NAMALWA (cell line): ENCODE measurements at places on chromosomes 5 and 9.
A peak's percentile ranks its signal among the peaks of the same experiment; 100 is the strongest.

DNA sequence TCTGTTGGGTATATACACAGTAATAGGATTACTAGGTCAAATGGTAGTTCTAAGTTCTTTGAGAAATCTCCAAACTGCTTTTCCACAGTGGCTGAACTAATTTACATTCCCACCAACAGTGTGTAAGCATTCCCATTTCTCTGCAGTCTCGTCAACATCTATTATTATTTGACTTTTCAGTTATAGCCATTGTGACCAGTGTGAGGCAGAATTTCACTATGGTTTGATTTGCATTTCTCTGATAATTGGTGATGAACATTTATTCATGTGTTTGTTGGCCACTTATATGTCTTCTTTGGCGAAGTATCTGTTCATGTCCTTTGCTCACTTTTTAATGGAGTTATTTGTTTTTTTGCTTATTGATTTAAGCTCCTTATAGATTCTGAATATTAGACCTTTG is 596.2 kb upstream of the DAB2 start:
- peak; percentile 7 for DNase-seq

GRCh38 chr9:88503845-88504764 is 30.9 kb upstream of the NXNL2 start:
- no peak for DNase-seq

DNA sequence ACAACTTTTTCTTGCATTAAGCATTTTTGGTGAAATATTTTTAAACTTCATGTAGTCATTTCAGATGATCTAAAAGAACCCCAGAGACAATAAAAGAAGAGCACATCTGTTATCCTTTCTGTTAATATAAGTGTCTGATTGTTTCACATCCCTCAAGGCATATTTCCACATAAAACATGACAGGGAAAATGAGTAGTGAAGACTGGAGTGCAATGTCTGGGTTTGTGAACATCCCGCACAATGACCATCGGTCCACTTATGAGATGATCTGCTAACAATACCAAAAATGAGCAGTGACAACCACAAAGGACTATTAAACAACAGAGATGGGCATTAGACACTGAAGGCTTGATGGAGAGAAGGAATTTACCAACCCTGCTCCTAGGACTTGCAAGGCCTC is 209.1 kb downstream of the NR2F1-AS1 start:
- no peak for DNase-seq

- DNase-seq, result no peak
These were observed 62.4 kb downstream of the SECISBP2 start for GRCh38 chr9:89380437-89381307.
